ENCODE measurements at places on chromosomes 5 and 9.
A peak's percentile ranks its signal among the peaks of the same experiment; 100 is the strongest.

DNA sequence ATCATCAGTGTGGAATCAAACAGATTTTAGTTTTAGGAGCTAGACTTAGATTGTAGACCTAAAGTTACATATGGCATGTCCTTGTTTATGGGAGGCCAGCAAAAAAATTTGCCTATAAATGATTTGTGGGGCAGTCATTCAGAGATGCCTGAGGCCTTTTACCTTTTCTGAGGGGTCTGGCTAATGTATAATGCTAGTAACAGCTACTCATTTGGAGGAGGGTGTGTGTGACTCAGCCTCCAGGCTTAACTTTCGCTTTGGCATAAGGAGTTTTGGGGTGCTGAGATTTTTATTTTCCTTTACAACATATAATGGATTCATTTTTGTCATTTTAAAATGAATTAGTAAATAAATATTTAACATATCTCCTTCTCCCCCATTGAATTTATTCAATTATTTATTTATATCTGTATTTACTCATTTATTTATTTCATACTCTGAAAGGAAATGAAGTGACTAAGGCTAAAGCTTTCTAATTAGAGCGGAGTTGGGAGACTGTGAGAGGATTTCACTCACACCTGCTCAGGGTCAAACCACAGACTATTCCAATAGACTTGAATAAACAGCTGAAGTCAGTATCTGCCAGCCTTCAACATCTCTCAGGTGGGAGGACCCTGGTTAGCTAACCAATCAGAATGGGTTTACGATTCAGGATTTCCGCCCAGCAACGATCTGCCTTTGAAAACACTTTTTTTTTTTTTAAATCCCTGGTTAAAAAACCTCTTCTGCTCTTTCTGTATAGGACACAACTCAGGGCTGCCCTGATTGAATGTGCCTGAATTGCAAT, 487.5 kb upstream of the SGCD start:
- DNase-seq, result no peak

- peak; percentile 69 for DNase-seq
Measured at GRCh38 chr5:77972469-77973252, 196.5 kb upstream of the TBCA start.

DNA sequence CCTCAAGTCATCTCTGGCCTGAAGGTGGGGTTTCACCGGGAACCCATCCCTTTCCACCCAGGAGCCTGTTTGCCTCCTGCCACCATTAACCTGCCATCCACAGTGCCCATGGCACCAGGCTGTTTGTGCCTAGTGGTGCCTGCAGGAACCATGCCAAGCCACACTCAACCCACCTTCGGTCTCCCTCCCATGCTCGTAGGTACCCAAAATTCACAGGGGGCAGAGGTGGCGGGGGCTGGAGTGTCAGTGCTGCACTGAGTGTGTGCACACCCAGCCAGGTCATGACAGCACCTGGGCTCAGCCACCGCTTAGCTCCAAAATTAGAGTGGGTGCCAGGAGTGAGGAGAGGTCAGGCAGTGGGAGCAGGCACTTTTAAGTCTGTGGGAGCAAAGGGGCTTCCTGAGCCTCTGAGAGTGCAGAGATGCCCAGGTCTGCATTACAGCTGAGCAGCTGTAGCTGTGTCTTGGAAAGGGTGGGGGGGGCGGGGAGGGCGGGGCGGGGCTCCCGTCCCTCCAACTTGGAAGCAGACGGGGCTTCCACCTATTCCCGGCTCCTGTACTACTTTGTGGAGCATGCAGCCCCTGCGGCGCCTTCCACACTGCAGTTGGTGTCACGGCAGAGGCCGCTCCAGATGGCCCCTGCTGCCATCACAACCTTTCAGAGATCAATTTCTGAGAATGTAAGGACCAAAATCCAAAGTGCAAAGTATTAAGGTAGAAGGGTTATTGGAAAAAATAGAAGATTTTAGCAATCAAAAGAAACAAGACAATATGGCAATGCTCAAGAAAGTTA, 2396.8 kb upstream of the C9orf72 start:
- DNase-seq, result no peak

GRCh38 chr5:119322948-119323537, 32.8 kb upstream of the TNFAIP8 start:
- no peak for DNase-seq

DNA sequence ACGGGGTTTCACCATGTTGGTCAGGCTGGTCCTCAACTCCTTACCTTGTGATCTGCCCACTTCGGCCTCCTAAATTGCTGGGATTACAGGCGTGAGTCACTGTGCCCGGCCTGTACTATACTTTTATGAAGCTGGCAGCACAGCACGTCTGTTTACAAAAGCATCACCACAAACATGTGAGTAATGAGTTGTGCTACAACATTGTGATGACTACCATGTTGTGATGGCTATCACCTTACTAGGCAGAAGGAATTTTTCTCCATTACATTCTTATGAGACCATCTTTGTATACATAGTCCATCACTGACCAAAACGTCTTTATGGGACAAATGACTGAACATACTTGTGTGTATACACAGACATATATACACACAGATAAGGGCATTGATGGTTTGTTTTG, 1019.0 kb downstream of the CDH18 start:
- DNase-seq, result no peak

DNA sequence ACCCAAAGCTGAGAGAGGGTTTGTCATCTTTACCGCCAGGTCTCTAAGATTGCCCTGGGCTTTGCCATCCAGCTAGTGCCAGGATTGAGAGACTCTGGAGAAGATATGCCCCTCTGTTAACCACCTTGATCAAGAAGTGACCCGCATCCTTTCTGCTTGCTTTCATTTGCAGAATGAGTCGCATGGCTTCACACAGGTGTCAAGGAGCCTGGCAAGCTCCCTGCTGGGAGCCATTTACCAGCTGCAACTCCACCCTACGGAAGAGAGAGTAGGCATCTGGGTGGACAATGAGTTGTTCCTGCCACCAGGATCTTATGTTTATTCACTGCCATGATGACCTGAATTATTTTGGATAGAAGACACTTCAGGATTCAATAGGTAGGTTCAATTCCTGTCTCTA, 43.0 kb downstream of the HSD17B3 start:
- DNase-seq, result no peak

DNA sequence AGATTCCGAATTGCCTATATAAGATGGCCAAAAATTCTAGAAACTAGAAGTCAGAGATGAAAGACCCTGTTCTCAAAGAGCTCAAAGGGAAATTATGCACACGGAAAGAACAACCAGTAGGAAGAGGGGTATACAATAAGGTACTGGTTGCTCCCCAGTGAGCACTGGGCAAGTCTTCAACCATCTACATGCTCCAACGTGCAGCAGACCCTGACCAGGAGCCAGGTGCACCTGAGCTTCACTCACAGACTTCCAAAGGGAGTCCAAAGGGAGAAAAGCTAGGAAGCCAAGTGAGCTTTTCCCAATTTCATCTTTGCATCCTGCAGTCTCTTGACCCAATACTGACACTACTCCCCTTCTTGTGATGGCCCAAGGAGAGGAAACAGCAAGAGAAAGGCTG, 3.9 kb downstream of the REEP5 start:
- no peak for DNase-seq

DNA sequence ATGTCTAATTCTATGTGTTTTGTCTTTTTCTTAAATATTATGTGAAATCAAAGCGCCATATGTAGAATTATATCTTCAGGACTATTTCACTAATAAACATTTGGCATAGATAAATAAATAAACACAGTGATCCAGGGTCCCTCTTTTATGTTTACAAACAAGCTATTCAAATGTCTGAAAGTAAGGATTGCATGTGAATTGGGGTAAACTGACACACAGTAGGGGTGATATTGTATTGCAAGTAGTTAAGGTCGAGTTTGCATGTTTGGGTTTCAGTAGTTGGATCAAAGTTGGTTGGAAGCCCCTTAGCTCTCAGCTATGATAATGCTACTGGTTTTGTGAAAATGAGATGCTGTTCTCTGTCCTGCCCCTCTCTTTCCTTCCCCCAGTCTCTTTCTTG, 11.4 kb downstream of the ISL1 start:
- DNase-seq, result no peak

GRCh38 chr9:108416324-108416723, 439.5 kb downstream of the ACTL7B start:
- no peak for DNase-seq

DNA sequence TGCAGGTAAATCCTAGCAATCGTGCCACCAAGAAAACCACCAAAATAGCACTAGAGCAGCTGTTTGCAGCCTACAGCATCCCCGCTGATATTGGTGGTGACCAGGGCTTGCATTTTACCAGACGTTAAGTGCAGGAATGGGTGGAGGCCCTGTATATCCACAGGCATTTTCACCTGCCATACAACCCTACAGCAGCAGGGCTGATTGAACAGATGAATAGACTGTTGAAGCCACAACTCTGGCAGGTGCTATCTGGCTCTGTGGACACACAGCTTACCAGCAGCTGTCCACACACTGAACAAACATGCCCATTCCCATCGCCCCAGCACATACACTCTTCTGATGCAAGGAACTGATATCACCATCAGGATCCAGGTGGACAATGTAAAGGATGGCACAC, 154.5 kb upstream of the APC start:
- DNase-seq, result no peak

DNA sequence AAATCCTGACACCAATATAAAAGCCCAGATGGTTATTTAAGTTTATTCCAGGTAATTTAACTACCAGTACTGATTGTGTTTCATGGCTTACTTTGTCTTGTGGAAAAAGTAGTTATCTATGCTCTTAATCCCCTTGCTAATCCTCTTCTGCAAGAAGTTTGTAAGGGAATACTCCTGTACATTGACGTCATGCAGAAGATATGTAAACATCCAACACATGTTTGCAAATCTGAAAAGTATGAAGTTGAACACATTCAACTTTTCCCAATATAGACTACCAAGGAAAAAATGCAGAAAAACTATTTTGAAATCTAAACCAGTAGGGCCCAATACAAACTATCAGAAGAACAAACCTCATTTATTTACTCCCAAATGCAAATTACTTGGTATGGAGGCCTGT, 56.3 kb upstream of the ELL2 start:
- no peak for DNase-seq

- DNase-seq, result no peak
Measured at GRCh38 chr5:169942181-169942580, 38.1 kb downstream of the INSYN2B start.

DNA sequence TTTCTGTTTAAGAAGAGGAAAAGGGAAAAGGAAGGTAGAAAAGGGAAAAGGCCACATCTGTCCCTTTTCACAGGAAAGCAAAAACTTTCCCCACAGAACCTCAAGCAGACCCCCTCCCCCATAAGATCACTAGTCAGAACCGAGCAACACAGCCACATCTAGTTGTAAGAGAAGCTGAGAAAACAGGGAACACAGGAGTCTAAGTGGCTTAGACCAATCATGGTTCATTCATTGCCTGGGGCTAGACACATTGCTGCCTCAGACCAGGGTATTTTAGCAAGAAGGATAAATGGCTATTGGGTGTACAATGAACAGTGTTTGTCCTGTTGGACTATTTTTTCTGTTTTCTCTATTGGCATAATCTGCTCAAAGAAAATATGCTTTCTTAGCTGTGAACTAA, 98.0 kb downstream of the ARL15 start:
- no peak for DNase-seq

- no peak for DNase-seq
Measured at GRCh38 chr5:20536813-20537212, 548.8 kb upstream of the CDH18 start.

DNA sequence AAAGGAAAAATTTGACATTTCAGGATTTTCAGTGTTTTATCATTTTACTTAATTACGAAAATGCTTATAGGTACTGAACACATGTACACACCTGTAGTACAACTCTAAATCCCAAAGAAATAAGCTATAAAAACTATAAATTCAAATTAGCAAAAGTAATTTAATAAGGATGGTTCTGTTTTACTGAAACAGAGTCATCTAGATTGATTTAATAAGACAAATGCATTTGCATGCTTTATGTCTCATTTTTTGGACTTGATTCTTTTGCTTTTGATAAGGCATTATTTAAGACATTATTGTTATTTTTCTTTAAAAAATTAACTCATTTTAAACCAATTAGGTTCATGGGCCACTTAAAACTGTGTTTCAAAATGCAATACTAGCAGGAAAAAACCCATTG, 201.2 kb downstream of the PIK3R1 start:
- no peak for DNase-seq

DNA sequence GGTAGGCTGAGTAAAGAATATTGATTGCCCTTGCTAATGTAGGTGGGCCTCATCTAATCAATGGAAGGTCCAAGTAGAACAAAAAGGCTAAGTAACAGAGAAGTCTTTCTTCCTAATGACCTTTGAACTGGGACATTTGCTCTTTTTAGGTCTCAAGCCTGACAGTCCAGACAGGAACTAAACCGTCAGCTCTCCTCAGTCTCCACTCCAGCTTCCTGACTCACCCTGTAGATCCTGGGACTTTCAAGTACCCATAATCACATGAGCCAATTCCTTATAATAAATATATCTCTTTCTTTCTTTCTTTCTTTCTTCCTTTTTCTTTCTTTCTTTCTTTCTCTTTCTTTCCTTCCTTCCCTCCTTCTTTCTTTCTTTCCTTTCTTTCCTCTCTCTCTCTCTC, 479.5 kb upstream of the PAPPA start:
- no peak for DNase-seq

- DNase-seq, result no peak
Measured at GRCh38 chr9:113599646-113600022, 136.1 kb downstream of the RGS3 start.

DNA sequence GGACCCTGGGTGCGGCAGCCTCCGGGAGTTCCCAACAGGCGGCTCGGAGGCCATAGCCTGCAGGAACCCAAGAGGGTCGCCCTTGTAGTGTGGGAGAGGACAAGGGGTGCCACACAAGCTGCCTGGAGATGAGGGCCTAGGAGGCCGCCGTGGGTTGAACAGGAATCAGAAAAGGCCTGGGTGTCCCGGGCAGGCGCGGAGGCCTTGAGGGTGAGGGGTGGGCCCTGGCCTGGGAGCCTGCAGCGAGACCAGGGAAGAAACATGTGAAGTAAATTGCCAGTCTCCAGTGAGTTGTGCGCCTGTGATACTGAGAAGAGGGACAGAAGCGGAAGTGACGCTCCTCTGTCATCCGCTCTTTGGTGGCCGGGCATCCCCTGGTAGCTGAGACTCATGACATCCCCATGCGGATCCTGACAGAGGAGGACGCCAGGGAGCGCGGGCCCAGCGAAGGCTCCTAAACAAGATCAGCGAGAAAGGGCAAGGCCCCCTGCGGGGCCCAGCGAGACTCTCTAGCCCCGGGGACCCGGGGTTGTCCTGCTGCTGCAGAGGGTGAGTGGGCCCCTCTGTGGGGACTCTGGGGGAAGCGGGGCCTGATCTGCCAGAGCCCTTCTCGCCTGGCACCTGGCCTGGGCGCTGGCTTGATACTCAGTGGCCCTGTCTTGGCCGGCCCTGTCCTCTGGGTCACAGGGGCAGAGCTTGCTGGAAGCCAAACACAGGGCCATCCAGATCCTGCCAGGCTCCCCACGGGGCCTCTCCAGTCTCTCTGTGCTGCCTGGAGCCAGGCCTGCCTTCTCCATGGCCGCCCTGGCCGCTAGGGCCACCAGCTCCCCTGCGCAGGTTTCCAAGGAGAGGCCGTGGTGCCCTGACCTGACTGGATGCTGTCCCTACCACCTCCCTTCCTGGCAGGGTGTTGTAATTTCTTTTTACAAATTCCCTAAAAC, 788.4 kb downstream of the TLE4 start:
- DNase-seq, result no peak

- DNase-seq, result no peak
Measured at GRCh38 chr9:69895185-69895584, 74.6 kb downstream of the CFAP95 start.

- DNase-seq, result no peak
Measured at GRCh38 chr5:146993876-146994530, 115.4 kb upstream of the PPP2R2B start.
